ENCODE measurements at places on chromosomes 4 and X. TPM values are rescaled to one million over a fixed set of nuclear protein-coding genes. Genes with fewer than 3 reads are reported as not detected.

Gene DAPP1
- 127 TPM for total RNA-seq

Gene USP26
- not detected for total RNA-seq

Gene EXOC1
- 50.5 TPM for total RNA-seq

Gene KLHL13
- 2.3 TPM for total RNA-seq

Gene TRIM60
- not detected for total RNA-seq

Gene CTAG1B
- total RNA-seq, result not detected

Gene STEEP1
- 42.4 TPM for total RNA-seq

Gene CABS1
- not detected for total RNA-seq

Gene CT55
- not detected for total RNA-seq

Gene SORBS2
- 3.1 TPM for total RNA-seq

Gene CFI
- 2.9 TPM for total RNA-seq

Gene CT45A2
- not detected for total RNA-seq

Gene ITGB1BP2
- 1.1 TPM for total RNA-seq

Gene TAF7L
- 0.21 TPM for total RNA-seq

Gene FAM9B
- total RNA-seq, result not detected

Gene PSAPL1
- total RNA-seq, result under 0.01 TPM

Gene RTL9
- not detected for total RNA-seq

Gene PGRMC1
- total RNA-seq, result 125 TPM

Data from tracheal epithelial cell (primary cell).